Umbilical cord (tissue), 2 donors: ENCODE measurements at places on chromosomes 3 and 15.

DNA sequence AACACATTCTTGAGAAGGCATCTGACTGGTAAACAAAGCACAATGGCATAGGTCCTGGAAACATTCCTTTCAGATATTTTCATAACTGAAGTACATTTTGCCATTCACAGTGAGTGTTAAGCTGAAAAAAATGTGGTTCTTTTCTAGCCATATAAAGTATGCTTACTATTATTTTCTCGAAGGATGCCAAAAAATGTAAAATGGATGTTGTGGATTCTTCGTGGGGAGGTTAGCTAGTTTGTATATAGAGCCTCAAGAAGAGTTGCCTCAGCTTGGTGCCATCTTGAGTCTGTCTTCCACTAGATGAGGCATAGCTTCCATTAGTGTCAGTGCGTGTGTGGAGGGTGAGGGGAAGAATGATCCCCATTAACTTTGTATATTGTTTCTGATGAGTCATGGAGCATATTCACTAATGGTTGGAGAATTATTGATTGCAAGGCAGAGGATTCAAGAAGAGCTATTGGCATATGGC, 4.1 kb downstream of the MBNL1 start:
- peak; percentile 34 for DNase-seq

GRCh38 chr15:100264994-100265640, 76.7 kb downstream of the ADAMTS17 start:
- no peak for DNase-seq

DNA sequence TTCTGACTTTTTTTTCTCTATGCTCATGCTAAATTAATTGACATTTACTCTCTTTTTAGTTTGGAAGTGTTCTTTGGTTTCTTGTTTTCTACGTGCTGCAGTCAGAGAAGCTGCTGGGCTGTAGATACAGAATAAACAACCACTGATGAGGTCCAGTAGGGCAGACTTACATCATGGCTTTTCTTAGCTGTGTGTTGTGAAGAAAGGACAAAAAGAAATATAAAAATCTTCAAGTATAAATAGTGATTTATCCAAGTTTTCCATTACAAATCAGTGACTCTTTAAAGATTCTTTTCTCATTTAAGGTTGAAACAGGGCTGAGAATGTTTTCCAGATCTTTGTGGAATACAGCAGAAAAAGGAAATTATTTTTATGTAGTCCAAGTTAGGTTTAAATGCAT, 122.2 kb downstream of the CMSS1 start:
- peak; percentile 47 for DNase-seq

DNA sequence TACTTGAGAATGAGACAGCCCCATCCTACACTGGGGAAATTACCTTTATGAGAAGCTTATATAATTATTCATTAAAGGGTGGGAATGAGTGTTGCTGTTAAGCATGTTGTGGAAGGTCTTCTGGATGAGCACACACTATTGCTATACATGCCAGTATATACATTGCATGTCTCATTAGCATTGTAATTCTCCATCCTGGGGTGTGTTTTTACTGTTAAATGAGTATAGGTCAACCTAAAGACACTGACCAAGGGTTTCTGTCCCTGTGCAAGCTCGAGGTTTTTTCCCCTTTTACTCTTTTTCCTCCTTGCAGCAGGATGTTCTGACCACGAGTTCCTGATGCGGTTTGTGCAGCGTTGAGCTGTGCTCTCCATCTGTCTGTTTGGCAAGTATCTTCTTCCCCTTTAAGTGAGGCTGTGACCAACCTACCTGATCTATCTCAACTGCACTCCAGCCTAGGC, 7.2 kb upstream of the IVD start:
- DNase-seq = peak; percentile 41

GRCh38 chr15:31374489-31374888, 47.9 kb downstream of the KLF13 start:
- DNase-seq = no peak

DNA sequence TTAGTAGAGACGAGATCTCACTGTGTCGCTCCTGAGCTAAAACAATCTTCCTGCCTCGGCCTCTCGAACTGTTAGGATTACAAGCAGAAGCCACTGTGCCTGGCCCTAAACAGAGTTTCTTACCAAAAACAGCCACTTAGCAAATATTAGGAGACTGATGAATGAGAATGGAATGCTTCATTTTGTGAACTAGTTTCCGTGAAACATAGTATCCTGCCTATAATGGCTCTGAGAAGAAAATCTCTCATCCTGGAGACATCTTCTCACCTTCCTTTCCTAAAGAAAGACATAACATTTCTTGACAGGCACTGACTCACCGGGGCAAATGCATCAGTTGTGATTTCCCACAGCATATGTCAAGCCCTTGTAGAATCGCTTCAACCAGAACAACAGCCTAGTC, 44.9 kb downstream of the GJD2 start:
- peak; percentile 2 for DNase-seq

DNA sequence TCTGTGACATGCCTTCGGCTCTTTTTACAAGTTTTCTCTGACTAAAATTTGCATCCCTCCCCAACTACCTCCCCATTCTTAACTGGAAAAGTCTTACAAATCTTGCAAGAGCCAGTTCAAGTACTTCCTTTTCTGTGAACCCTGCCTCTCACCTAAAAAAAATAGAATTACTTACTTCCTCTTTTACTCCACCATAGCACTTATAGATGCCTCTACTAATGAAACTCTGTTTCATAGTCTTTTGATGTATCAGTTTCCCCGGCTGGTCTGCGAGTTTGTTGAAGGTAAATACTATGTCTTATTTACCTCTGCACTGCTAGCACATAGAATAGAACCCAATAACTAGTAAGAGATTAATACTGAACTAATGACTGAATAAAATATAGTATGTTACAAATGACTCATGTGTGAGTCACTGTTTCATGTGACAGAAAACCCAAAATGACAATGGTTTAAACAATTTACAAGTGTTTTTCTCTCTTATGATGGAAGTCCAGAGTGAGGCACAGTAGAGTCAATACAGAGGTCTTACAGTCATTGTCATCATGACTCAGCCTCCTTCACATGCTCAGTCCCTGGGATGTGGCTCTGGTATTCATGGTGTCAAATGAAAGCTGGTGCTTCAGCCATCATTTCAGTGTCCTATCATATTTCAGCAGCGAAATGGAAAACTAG, 393.5 kb downstream of the RSL24D1 start:
- DNase-seq = no peak

GRCh38 chr15:89967881-89968280, 33.2 kb upstream of the ZNF710 start:
- no peak for DNase-seq
